ENCODE measurements at places on chromosomes 16 and 17.

DNA sequence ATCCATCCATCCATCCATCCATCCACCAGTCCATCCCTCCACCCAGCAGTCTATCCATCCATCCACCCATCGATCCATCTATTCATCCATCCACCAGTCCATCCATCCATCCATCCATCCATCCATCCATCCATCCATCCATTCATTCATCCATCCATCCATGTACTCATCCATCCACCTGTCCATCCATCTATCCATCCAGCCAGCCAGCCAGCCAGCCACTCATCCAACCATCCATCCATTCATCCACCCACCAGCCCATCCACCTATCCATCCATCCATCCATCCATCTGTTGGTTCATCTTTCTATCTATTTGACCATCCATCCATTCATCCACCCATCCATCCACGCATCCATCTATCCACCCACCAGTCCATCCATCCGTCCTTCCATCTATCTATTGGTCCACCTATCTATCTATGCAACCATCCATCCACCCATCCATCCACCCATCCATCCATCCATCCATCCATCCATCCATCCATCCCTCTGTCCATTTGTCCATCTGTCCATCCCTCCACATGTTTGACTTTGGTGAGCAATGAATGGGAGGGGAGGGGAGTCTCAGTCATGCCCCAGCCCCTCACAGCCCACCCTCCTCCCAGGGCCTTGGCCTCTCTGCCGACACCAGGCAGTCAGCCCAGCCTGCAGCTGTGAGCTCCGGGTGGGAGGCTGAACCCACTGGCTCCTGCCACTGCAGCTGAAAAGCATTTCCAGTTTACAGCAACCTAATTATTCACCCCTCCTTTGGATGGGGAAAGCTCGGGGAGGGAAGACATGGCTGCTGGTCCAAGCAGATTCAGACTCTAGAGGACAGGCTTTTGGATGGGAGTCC lies 38.1 kb upstream of the SSTR5 start:
- no peak for DNase-seq

GRCh38 chr16:85461814-85462713 lies 151.1 kb upstream of the GSE1 start:
- DNase-seq, result no peak

GRCh38 chr16:1494129-1494640 lies 1.0 kb downstream of the TELO2 start:
- peak; percentile 66 for DNase-seq

DNA sequence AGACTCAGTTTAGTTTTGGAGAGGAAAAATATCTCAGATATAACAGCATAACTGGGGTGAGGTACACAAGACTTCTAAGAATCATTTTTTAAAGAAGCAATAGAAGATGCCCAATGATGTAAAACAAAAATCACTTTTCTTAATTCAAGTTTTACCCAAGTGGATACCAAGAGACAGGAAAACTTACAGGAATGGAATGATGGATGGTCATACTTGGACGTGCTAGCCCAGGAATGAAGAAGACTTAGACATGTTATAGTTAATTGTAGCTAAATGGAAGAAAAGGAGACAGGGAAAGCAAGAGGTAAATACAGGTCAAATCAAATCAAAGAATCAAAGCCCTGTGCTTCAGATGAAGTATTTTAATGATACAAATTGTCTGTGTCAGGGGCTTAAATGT lies 312.7 kb upstream of the KCNJ16 start:
- DNase-seq, result no peak

DNA sequence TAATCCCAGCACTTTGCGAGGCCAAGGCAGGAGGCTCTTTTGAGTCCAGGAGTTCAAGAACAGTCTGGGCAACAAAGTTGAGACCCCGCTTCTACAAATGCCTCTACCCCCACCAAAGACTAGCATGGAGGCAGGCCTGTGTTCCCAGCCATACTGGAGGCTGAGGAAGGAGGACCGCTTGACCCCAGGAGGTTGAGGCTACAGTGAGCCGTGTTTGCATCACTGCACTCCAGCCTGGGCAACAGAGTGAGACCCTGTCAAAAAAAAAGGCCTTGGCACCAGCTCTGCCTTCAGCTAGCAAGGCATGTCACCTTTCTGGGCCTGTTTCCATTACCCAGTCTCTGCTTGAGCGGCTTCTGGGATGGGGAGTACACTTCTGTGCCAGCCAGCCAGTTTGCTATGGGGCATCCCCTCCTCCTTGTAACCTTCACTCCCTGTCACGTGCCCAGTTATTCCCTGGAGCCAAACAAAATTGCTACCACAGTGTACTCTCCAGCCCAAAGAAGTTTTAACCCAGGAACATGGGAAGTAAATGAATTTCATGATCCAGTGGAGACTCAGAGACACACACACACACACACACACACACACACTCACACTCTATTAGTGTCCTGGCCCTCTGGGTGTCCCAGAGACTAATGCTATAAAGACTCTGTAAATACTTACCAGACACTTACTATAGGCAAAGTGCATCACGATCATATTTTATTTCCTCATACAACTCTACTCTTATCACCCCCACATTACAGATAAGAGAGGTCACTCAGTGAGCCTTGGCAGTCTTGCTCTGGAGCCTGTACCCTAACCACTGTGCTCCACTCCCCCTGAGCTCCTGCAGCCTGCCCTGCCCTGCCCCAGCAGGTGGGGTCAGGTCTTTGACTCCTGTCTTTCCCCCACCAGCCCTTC lies 2.5 kb downstream of the CISD3 start:
- no peak for DNase-seq

DNA sequence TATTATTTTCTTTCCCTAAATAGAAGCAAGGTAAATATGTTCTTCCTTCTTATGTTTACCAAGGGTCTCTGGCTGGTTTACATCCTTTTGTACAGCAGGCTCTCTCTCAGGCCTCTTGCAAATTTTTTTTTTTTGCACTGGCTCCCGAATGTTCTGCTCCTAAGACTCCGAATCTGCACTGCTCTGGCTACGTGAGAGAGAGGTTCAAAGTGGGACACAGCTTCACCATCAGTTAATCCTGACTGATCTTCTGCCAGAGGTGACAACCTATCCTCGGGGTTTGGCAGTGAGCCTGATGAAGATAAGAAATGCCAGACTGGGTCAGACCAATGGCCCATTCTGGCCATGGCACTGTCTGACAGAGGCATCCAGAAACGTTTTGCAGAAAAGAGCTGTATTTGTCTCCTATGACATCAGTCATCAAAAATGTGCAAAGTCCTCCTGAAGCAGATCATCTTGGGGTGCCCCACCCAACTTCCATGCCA lies 136.9 kb downstream of the GRIN2A start:
- no peak for DNase-seq

- DNase-seq, result no peak
Observed at GRCh38 chr16:86953631-86954391, 363.4 kb downstream of the C16orf95 start.

DNA sequence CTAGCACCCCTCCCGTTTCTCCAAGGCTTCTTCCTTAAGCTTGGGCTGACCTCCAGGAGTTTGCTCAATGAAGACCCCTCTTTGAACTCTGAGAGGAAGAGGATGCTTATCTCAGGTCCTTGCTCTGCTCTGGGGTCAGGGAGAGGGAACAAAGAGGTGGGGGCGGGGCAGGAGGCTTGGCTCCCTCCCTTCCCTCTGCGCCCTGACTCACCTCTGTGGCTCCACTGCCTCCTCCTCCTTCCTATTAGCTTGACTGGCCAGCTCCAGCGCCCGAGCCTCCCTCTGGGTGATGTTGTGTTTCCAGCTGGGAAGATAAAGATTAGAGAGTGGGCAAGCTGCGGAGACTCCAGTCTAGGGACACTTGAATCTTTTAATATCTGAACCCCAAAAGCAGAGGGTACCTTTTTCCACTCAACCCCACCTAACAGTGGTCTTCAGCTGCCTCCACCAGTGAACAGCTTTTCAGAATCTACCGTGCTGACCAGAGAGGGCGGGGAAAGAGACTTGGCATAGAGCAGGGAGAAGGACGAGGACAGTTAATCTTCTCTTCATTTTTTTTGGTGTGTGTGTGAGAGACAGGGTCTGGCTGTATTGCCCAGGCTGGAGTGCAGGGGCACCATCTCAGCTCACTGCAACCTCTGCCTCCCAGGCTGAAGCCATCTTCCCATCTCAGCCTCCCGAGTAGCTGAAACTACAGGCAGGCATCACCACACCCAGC lies 6.7 kb downstream of the GIP start:
- DNase-seq, result no peak

DNA sequence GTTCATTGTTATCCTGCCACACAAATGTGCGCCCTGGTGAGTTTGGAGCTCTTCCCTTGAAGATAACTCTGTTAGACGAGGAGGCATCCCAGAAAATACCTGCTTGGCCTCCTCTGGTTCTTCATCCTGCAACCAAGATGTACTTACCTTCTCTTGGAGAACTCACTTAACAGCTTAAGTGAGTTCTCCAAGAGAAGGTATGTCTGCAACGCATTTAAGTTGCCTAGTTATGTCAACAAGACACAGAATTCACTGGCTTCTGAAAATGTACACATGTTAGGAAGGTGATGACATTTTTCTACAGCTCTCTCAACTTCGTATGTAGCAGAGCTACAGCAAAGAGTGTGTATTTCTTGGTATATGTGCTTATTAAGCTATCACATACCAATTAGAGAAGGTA lies 78.6 kb upstream of the NOG start:
- DNase-seq, result no peak

GRCh38 chr17:72872396-72872795 lies 220.1 kb downstream of the SLC39A11 start:
- no peak for DNase-seq

GRCh38 chr17:78366109-78366848 lies 6.4 kb upstream of the SOCS3 start:
- DNase-seq, result no peak

DNA sequence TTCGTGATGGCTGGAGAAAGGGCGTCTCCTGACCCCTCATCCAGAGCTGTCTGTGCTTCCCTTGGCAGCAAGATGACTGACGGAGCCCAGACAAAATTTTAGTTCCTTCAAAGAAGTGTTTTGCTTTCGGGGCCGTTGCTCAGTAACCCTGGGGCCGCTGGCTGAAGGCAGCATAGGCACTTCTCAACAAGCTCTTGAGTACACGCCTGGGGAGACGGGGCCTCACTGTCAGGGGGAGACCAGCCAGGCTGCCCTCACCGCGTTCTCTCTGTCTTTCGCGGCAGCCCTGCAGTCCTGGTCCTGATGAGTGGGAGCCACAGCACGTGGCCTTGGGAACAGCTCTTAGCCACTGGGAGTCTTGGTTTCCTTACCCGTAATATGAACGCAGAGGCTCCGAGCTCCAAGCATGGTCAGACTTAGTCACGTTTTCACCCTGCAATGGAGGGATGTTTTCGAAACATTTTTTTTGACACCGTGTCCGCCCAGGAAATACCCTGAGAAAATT lies 86.0 kb downstream of the IRF8 start:
- DNase-seq, result peak; percentile 64

GRCh38 chr17:21295036-21295952 lies 10.8 kb downstream of the MAP2K3 start:
- no peak for DNase-seq

GRCh38 chr17:46154151-46154816 lies 38.9 kb downstream of the KANSL1 start:
- DNase-seq, result no peak

GRCh38 chr17:62804822-62805221 lies 3.3 kb downstream of the MARCHF10 start:
- no peak for DNase-seq

DNA sequence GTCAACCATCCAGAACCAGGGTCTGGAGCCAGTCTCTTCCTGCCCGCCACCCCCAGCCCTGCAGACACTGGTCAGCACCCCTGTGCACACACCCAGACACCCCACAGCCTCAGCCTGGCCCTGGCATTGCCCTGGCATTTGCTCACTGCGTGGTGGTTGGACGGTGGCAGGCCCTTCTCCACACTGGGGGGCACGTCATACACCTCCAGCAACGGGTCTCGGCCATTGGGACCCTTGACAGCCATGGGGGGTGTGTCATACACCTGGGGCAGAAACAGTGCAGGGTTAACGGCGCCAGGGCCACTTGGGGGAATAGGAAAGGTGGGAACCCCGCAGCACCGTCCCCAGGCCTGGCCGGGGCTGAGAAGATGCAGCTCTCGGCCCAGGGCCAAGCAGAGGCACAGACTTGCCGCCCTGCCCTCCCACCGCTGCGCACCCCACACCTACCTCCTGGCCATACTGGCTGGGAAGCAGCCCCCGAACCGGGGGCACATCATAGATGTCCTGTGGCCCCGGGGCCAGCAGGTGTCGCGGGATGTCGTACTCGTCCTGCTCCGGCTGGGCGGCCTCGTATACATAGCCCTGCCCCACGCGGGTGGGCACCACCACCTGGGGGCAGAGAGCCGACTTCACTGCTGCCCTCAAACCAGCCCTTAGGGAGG lies 14.6 kb downstream of the BCAR1 start:
- no peak for DNase-seq

GRCh38 chr16:12252616-12253015 lies 276.1 kb downstream of the SNX29 start:
- no peak for DNase-seq

DNA sequence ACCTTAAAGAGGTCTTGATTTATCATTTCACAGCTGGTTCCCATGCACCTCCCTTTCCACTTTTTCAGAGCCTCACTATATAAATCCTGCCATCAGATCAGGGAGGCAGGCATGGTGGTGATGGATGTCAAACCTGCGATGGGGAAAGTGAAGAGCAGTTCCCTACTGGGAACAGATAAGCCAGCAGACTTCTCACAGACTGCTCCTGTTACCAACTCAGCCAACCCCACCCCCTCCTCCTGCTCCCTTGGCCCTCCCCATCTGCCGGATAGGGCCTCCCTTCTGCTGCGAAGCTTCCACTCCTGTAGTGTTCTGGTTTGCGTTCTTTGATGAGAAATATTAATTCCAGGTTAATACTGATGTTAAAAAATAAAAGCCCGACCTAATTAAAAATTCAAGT lies 232.1 kb downstream of the STX8 start:
- no peak for DNase-seq

- no peak for DNase-seq
Observed at GRCh38 chr17:5759501-5759925, 175.2 kb upstream of the NLRP1 start.

- DNase-seq, result no peak
Observed at GRCh38 chr17:67328026-67328425, 38.4 kb downstream of the PSMD12 start.

DNA sequence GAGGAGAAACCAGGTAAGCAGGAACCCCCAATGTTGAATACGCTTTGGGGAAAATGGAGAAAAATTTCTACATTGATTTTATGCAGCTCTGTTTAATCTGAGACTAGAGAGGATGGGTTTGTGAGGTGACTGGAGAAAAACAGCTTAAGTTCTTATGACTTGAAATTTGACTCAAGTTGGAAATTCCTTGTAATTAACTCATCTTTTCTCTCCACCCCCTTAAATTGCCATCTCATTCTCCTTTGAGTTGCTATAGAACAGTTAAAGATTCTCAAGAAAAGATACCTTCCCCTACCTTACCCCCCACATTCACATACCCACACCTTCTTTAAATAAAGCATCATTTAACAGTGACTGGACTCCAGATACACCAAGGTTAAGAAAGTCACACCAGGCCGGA lies 24.2 kb downstream of the ZNRF1 start:
- no peak for DNase-seq

DNA sequence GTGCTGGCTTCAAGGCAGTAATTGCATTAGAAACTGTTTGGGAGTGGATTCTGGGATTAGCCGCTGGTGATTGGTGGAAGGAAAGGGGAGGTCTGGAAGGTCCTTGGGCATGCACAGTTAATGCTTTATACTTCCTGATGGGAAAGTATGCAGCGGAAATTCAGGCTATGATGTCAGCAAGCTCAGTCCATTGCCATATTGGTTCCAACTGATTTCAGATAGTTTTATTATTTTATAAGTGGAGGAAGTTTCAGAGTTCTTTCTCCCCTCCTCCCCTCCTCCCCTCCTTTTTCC lies 8.1 kb upstream of the CMTR2 start:
- no peak for DNase-seq
